ENCODE measurements at places on chromosomes 1 and 21.

GRCh38 chr21:41506611-41507520, 1.1 kb downstream of the TMPRSS2 start:
- DNase-seq, result no peak

DNA sequence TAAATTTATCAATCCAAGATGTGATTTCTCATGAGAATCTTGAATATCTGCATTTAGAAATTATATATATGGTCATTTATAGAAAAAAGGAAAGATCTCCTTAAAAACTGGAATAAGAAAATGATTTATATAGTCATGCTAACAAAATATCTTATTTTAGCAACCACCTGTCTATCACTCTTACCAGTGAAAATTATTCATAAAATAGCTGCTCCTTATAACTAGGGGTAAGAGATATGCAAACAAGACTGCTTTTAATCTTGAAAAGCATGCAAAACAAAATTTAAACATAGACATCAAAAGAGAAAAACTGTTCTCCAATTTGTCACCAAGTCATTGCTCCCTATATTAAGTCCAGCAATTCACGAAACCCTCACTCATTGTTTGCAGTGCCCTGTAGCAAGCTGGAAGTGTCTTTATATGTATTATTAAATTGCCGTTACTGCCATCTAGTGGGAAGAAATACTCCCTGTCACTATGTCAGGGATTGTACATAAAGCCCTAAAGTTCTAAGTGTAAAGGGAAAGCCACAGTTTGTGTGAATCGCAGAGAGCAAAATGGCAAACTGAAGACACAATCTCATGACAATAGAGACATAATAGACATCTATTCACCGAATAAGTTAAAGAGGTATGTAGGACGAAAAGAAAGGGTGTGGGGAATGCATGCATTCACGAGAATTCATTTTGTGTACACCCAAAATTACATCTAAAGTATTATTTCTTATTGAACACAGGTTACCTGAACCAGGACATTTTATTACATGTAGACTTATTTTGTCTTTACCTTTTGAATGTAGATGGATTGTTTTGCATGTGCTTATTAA, 600.5 kb downstream of the USP25 start:
- no peak for DNase-seq

GRCh38 chr1:7921796-7922195, 18.8 kb downstream of the TNFRSF9 start:
- no peak for DNase-seq

- no peak for DNase-seq
Observed at GRCh38 chr1:154497026-154497806, 4.8 kb upstream of the TDRD10 start.

DNA sequence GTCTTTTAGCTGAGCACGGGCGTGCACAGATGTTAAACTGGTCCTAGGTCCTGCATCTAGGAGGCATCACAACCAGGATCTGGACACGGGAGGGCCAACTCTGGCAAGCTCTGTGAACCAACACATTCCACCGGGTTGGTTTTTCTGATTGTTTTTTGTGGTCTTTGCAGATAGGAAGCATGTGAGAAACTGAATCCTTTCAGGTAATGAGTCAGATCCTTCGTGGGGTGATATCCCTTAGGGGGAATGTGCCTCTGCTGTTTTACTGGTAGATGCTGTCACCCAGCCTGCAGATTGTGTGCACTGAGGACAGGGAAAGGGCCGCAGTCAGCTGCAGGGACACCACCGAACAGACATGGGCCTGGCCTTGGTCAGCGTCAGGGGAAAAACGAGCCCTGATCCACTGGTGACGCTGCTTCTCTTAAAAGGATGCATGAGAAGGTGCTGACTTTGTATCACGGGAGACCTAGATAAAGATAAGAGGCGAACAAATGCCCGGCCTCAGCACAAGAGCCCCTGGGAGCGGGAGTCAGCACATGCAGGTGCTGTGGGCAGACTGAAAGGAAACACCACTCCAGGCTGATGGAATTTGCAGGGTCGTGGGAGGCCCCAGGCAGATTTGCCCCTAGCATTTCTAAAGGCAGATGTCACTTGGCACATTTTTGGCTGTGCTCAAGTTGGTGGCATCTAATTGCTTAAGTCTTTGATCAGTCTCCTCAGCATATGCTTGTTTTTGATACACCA, 51.1 kb downstream of the DOP1B start:
- DNase-seq, result no peak

DNA sequence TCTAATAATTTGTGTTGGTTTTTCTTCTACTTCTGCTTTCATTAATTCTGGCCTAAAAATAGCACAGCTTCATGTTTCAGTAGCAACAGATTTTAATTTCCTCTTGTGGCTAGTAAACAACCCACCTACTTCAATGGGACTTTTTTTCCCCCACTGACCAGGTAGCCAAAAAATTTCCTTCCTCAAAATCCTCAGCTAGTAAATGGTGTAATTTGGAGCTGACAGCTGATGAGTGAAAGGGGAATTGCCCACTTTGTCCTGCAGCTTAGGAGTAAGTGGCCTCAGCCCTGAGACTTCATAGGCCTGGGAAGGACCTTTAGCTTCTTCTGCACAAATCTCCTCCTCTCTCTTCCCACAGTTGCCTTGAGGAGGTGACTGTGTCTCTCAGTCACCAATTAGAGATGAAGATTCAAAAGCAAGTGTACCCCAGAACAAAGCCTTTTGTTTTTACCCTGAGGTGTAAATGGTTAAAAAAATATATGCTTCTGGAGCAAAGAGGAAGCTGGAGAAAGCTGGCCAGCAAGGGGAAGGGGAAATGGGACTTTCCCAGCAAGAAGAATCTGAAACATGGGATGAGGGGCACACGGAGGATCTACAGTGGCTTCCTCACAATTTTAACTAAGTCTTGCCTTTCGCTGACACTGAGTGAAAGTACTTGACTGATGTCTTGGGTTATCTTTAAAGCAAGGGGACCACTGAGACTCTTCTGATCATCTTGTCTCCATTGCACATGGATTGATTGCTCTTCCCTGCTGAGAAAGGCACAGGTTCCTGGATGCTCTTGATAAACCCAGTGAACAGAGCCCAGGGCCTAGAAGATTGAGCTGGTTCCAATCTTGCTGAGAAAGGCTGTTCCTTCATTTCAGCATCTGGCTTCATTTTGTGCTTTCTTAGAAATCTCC, 35.8 kb upstream of the VCAM1 start:
- DNase-seq, result no peak

DNA sequence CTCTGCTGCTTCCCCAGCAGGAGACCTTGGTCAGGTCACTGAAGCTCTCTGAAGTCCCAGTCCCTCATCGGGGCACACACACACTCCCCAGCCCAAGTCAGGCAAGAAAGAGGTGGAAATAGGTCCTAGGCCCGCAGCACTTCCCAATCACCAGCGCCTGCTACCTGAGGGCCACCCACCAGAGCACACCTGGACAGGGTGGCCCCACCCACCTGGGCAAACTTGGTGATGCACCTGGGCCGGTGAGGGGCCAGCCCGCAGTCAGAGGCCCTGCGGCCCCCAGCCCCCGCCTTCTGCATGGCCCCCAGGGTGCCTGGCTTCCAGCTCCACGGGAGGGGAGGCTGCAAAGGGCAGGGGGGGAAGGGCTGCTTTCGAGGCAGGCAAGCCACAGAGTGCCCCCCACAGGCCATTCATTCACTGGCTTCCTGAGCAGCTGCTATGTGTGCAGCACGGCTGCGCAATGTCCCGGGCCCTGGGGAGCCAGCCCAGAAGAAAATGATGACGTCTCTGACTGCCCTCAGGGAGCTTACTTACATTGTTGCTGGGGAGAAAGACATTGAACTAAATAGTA, 4.7 kb downstream of the SH2D5 start:
- no peak for DNase-seq

GRCh38 chr1:155504207-155504606, 58.4 kb downstream of the ASH1L start:
- DNase-seq, result no peak

- DNase-seq, result no peak
Observed at GRCh38 chr1:229907884-229908638, 159.0 kb upstream of the GALNT2 start.

DNA sequence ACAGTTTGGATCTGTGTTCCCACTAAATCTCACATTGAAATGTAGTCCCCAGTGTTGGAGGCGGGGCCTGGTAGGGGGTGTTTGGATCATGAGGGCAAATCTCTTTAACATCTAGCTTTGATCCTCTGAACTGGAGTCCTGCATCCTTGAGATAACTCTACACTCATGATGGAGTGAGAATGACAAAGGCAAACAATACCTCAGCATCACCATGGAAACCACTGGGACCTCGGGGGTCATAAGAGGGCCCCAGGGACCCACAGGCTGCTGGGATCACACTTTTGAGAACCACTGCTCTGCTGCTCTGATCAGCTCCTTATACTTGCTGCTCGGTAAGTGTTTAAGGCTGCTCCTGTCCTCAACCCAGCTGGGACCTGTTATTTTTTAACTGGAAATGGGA, 13.4 kb upstream of the OBSCN start:
- DNase-seq, result no peak

DNA sequence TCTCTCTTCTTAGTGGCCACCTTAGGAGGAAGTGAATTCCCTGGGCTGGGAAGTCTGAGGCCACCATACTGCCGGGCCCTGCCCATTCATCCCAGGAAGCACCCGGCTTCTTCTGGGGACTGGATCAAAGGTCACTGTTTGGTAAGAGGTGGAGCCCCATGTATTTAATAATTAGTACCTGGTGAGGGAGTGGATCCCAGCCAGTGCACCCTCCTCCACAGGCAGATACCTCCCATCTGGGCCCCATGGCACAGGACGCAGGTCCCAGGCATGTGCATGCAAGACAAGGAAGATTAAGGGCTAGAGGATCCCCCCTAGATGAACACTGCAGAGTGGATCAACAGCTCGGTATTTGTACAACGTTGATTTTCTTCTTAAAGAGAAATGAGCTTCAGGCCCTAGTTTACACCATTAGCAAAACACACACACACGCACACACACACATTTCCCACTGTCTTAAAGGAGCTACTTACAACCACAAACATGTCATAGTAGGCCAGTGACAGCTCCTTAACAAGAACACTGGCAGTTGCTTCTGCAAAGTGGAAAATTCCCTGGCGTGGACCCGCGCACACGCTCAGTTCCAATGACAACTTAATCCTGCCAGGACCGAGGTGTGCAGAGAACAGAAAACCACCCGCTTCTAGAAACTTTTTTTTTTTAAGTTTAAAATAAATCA, 90.7 kb downstream of the MRPL37 start:
- DNase-seq, result no peak

DNA sequence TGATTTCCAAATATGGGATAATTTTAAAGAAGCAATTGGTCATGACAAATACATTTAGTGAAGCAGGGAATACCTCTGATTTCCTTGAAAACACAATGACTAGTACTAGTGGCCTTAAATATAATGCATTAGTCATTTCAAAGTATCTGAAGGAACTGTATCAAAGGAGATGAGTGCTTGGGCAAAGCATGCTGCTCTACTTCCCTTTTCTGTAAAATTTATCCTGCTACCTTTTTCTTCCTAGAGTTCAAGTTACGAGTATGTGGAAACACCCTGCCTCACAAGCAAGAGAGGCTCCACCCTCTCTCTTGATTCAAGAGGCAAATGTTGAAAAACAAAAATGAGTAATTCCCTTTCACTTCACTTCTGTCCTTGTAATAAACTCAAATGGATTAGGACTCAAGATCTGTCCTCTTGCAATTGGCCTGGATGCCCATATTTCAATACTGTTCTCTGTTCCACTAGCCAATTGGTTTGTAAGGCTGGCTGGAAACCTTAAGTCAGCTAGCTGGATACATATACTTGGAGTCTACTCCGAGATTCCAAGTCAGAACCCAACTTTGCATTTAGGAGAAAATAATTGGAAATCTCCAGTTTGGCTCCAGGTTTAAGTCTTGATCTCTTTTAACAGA, 92.5 kb downstream of the CDC42BPA start:
- no peak for DNase-seq

- DNase-seq, result no peak
Observed at GRCh38 chr1:97500760-97501159, 420.1 kb downstream of the DPYD start.

DNA sequence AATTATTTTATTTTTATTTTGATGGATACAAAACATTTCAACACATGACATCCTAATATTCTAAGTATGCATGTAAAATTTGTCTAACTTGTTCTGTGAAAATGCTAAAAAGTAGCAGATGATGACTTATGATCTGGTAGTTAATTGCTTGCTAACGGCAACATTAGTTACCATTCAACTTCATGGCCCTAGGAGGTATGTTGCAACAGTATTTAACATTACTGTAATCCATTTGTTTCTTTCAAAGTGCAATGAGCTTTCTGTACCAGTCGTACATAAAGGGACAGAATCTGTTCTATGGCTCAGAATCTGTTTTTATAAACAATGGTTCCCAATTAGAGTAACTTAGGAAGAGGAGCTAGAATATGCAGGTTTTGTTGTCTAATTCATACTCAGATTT, 91.5 kb upstream of the ZNHIT6 start:
- no peak for DNase-seq

DNA sequence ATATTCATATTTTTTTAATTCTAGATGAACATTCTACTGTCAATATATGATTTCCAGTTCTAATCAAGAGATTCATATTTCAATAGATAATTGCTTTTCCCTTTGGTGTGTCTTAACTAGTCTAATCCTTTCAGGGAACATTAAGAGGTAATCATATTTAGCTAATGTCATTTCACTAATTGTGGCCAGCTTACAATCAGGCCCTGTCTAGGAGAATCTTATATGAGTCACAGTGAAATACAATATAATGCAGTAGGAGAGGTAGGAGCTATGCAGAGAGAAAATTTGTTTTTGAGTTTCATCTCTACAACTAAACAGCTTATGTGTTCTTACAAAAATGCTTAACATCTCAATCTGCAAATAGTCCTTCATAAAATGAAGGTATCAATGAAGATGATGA, 85.9 kb downstream of the DPYD start:
- no peak for DNase-seq

GRCh38 chr1:25568834-25569596, 25.6 kb downstream of the LDLRAP1 start:
- DNase-seq, result no peak

- no peak for DNase-seq
Observed at GRCh38 chr1:202662081-202662480, 48.2 kb downstream of the SYT2 start.

All from stimulated activated CD8-positive, alpha-beta memory T cell treated with anti-CD3 and anti-CD28 coated beads, Interleukin-4, amount 100 ng/mL, for 1 hour (primary cell).